ENCODE measurements at places on chromosomes 6 and 20.

DNA sequence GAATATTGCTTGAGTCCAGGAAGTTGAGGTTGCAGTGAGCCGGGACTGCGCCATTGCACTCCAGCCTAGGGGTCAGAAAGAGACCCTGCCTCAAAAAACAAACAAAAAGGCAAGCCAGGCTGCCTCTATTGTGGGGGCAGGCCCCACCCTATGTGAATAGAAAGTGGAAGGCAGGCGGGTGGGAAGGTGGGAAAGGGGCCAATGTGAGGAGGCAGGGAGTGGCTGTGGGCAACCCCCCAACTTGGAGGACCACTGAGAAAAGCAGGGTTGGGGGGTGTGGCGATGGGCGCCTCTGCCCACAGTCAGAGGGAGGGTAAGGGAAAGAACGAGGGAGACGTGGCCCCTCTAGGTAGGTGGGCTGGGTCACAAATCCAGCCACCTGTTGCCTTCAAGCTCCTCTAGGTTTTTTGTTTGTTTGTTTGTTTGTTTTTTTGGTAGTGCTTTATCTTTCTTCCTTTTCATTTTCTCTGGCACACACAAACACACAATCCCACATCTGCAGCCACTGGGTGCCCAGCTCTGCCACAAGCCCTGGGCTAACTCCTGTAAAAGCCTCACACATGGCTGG lies 5.3 kb upstream of the AP5S1 start:
- DNase-seq: no peak

GRCh38 chr20:48492715-48493070 lies 335.1 kb downstream of the PREX1 start:
- no peak for DNase-seq

DNA sequence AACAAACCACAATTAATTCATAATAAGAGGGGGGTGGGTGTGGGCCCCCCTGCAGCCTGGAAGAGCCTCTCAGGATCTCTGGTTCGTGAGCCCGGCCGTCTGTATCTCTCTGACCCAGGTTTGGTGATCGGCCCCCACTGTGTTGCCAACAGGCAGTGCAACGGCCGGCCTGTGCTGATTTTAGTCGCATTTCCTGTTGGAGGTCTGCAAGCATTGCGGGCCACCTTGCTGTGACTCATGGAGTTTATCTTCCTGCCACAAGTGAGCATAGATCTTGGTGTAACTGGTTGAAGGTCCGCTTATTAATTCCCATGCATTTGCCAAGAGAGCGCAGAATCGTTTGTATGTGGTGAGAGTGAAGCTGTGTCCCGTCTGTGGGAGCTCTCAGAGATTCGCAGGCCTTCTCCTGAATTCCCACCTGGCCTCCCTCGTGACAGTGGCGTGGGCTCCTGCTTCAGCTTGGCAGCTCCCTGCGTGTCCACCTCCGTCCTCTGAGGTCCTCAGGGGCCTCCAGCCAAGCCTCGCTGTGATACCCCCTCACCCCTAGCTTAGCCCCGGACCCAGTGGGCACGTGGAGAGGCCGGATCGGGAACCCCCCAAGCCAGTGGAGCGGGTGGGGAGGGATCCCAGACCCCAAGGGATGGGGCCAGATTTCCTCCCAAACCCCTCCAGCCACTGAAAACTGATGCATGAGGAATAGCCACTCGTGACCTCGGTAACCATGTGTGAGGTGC lies 269.8 kb downstream of the CDH4 start:
- no peak for DNase-seq

GRCh38 chr20:51529081-51529681 lies 13.3 kb downstream of the NFATC2 start:
- DNase-seq: no peak

DNA sequence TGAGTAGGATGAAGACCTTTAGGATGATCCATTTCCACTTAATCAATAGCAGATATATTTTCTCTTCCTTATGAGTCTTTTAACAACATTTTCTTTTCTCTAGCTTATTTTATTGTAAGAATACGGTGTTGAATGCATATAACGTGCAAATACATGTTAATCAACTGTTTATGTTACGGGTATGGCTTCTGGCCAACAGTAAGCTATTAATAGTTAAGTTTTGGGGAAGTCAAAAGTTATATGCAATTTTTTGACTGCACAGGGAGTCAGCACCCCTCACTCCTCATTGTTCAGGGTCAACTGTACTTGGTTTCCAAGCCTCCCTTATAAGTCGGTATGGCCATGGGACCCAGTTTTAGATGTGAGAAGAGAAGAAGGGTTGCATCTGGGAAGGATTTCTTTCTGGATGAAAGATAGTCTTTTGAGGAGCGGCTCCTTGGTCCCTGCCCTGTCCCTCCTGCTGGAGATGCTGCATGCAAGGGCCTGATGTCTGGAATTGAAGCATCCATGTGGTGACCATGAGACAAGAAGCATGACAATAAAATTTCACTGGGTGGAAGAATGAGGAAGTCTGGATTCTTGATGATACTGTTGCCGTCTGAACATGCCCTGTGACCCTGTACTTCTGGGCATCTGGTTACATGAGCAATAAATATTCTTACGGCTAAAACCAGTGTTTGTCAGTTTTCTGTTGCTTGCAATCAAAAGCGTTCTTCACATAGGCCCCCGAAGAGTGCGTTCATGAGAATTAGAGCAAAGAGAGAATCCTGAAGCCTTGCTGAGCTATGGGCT lies 194.7 kb upstream of the PMEPA1 start:
- DNase-seq: no peak

DNA sequence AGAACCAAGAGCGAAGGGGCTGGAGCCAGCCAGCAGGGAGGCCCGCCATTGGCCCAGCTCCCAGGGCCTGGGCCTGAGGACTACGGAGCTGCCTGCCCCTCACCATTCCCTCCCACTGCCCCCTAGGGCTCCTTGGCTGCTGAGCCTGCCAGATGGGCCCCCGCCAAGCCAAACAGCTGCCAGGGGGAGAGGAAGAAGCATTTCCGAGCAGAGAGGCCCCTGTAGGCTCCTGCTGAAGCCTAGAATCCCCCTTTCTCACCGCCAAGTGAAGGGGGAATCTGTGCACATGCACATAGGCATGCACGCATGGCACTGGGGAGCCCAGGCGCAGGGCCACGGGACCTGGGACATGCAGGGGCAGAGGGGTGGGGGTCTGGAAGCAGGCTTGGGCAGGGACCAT lies 28.5 kb upstream of the MRPS18A start:
- no peak for DNase-seq

- no peak for DNase-seq
Observed at GRCh38 chr20:21229163-21229562, 74.0 kb upstream of the XRN2 start.

DNA sequence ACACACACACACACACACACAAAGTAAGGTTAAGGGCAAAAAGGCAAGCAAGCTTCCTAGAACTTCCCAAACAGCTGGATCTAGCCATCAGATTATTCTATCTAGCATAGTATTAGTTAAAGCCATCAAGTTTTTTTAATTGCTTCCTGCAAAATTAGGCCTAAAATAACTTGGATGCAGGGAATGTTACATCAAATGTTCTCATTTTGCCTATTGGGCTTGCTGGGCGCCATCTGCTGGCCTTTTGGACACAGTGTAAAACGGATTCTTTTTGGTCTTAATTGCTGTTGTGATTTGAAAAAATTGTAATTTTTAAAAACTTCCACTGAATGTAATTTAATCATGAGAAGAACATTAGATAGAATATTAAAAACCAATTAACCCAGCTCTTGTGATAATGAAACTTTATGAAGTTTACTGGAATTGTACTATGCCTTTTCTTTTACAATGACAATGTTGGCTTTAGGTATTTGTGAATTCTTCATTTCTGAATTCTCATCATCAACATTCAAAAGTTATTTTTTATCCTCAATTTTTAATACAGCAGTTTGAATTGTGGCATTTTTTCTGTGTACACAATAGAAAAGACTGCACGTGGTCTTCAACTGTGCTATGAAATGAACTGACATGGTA lies 6.8 kb downstream of the MKKS start:
- peak; percentile 44 for DNase-seq

GRCh38 chr6:71588490-71588889 lies 297.9 kb upstream of the RIMS1 start:
- no peak for DNase-seq

GRCh38 chr20:57910716-57911115 lies 200.9 kb upstream of the PMEPA1 start:
- DNase-seq: no peak

GRCh38 chr6:52130440-52130839 lies 43.0 kb upstream of the PKHD1 start:
- DNase-seq: no peak

- no peak for DNase-seq
Observed at GRCh38 chr20:11051136-11051535, 377.3 kb upstream of the JAG1 start.

DNA sequence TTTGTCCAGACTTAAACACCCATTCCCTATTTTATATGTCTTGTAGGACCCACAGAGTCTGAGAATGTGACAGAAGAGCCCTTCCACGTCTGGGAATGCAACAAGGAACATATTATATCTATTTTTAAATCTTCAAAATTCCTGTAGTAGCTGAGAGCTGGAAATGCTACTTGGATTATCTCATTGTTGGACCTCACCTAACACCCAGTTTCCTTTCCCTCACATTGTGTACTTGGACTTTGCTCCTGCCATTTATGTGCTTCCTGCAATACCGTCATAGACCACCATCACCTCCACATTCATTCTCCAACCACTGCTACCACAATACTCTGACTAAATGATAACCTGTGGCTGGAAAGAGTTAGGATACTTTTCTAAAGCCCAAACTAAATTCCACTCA lies 335.4 kb downstream of the COL12A1 start:
- DNase-seq: no peak

DNA sequence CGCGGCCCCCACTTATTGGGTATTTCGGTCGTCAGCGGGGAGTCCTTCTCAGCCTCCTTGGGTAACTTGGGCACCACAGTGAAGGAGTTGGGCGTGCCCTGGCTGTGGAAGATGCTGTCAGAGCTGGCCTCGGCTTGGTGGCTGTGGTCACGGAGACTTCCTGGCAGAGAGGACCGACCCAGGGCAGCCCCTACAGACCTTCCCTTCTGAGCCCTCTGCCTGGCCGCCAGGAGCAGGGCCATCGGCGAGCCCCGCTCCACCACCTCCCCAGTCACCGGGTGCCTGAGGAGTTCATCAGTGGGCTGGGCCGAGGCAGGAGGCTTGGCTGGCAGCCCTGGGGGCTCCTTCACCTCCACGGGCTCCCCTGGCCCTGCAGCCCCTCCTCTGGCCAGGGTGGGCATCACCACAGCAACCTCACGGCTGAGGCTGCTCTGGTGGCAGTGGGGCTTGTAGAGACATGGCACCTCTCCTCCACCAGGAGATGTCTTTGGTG lies 37.2 kb downstream of the C6orf132 start:
- no peak for DNase-seq

GRCh38 chr6:29850011-29850553 lies 22.5 kb downstream of the HLA-G start:
- DNase-seq: peak; percentile 49

GRCh38 chr6:3058957-3059356 lies 9.3 kb upstream of the RIPK1 start:
- no peak for DNase-seq

GRCh38 chr20:17959257-17959627 lies 9.4 kb downstream of the SNX5 start:
- DNase-seq: no peak

DNA sequence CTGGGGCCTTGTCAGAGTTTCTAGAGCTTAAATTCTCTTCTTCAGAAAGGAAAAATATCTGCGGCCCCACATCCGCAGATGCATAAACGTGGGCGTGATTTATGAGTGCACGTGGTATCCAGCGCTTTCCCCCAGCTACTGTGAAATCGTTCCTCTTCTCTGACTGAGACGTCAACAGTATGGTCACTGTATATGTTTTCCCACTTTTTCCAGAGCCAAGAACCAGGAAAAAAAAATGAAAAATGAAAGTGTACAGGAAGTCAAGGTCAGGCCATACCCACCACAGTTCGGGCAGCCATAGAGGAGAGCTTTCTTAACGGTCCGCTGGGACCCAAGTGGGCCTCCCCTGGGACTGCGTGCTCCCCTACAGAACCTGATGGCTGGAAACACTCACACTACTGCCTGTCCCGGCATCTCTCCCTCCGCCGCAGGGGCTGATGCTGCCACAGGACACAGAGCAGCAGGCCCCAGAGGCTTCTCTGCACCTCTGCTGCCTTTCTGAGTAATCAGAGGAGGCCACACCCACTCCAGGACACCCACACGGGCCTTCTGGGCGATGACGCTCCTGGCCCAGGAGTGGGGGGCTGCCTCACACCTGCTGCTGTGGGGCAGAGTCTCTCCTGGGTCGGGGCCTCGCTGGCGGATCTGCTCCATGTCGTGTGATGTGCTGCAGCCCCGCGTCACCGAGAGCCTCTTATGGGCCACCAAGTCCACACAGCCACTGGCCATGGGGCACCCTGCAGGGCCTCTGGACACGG lies 16.4 kb upstream of the STX16 start:
- peak; percentile 68 for DNase-seq

DNA sequence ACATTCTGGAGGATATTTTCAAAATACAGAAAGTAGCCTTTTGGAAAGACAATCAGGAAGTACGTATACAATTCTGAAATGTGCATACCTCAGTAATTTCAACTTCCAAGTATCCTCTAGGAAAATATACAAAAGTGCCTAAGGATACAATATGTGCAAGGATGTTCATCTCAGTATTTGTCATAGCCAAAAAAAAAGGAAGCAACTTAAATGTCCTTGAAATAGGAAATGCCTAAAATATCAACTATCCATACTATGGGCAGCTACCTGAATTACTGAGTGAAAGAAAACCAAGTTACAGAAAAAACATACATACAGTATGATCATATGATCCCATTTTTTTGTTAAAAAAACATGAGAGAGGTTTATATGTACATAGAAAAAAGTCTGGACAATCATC lies 1.5 kb downstream of the PPIL1 start:
- DNase-seq: no peak

GRCh38 chr6:51273228-51273961 lies 454.7 kb downstream of the TFAP2B start:
- no peak for DNase-seq

- no peak for DNase-seq
Observed at GRCh38 chr6:87407561-87407900, 241 bp upstream of the CFAP206 start.

All from activated CD8-positive, alpha-beta memory T cell treated with anti-CD3 and anti-CD28 coated beads, Interleukin-2, amount 50 U/mL, for 4 hours (primary cell).